ENCODE measurements at places on chromosomes 3 and 15.
A peak's percentile ranks its signal among the peaks of the same experiment; 100 is the strongest.

DNA sequence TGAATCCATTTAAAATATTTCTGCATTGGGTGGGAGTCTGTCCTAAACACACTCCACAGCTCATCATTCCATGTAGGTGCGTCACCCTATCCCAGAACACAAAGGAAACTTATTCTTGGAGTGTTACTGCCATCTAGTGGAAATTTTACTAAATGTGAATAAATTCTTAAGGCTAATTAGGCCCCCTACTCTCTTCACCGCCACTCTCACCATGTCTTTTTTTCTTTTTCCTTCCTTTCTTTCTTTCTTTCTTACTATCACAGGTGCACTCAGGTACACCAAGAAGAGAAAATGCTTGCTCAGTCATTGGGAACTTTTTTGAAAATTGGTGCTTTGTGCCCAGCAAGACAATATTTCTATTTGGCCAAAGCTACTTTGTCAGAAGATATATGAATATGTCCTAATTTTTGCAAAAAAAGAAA is 26.4 kb upstream of the ATP8B4 start:
- DNase-seq, result peak; percentile 90

GRCh38 chr15:60219866-60220265 is 177.9 kb downstream of the ANXA2 start:
- no peak for DNase-seq

- no peak for DNase-seq
Measured at GRCh38 chr15:100340721-100341238, 995 bp downstream of the ADAMTS17 start.

DNA sequence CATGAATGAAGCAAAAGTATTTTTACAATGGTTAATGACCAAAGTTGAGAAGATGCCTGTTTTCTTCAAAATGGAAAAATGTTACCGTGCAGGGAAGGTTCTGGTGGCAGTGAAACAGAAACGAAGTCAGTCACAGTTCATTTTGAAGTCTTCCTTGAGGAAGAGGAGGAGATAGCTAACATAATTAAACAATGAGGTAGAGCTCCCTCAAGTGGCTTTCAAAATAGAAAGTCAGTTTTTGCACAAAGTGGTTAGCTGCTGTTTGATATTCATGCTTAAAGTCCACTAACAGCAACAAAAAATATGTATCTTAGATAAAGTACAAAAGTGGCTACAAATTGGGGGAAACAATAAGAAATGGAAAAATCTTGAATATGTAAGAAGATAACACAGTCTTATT is 87.3 kb downstream of the TFG start:
- DNase-seq, result peak; percentile 63

DNA sequence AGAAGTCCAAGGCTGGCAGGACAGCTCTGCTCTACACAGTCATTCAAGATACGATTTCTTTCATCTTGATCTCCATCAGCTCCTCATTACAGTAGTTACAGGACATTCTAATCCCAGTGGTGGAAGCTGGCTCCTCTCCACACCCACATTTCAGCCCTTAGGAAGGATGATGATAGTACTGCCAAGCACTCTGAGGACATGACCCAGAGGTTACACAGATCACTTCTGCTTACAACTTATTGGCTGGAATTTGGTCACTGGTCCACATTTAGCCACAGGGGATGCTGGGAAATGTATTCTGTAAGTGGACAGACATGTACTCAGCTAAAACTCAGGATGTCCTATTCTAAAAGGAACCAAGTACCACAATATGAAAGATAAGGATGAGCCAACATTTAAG is 77.1 kb downstream of the IQCH start:
- peak; percentile 32 for DNase-seq

DNA sequence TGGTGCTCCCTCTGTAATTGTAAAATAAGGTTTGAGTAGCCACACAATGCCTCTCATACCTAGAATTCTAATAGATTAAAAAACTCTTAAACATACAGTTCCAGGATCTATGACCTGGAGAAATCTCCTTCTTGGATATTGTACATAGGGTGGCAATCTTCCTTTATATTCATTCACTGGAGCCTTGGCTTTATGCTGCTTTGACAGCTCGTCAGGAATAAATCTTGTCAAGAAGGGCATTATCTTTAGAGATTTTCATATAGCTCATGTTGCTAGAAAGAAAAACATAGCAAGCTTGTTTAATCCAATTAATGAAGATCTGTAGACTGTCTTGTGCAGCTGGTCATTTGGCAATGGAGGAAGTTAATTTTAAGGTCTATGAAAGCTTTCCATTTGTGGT is 131.1 kb downstream of the PYDC2 start:
- no peak for DNase-seq

- peak; percentile 35 for DNase-seq
Measured at GRCh38 chr3:169118666-169119370, 544.7 kb downstream of the MECOM start.
